ENCODE measurements at places on chromosomes 12 and 14. TPM values are rescaled to one million over a fixed set of nuclear protein-coding genes. Genes with fewer than 3 reads are reported as not detected.

- DNase-seq, result no peak
Measured at GRCh38 chr12:84632556-84632955, 280.0 kb downstream of the SLC6A15 start.

DNA sequence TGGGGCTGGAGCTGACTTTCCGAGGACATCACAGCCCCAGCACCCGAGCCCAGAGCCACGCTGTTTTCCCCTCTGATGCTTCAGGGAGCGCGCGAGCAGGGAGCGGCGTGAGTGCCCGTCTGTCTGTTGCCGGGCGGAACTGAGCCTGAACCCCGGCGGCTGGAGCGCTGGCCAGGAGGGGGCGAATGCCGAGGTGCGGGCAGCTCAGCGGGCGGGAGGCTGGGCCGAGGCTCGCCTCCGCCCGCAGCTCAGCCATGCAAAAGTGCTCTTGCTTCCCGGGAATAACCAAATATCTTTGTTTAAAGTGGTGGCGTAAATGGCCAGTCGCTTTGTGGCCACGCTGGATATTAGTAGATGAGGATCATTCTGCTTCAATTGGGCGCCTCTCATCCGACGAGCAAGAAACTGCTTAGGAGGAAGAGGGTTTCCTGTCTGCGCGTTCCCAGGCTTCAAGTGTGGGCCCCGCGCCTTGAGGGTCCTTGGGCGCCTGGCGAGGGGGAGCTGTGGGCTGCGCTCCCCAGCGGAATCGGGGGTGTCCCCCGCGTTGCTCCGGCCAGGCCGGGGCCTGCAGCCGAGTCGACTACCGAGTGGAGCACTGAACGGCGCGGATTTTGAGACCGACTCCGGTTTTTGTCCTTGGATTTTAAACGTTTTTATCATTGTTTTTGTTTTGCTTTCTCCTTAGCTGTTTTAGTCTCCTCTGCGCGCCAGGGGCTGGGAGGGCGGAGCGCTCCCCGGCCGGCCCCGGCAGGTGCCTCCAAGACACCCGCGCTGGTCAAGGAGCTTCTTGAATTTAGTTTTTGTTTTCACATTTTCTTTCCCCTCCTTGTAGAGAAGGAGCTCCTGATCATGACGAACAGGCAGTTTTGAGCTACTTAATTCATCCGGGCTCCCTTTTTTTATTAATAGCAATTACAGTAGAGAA lies 831 bp upstream of the NKX2-1 start:
- no peak for DNase-seq

DNA sequence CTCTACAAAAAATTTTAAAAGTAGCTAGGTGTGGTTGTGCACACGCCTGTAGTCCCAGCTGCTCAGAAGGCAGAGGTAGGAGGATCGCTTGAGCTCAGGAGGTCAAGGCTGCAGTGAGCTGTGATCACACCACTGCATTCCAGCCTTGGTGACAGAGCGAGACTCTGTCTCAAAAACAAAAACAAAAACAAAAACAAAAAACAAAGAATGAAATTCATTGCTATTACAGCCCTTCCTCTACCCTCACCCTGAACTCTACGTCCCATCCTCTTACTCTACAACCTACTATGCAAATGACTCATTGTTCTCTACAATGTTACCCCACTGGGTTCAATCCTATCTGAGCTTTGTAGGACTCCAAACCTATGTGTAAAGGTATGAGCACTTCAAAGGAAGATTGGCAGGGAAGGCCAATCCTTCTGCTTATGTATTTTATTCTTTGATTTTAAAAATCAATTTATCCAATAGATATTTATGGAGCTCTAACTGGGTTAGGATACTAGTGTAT lies 39.3 kb downstream of the NINJ2 start:
- DNase-seq, result no peak

DNA sequence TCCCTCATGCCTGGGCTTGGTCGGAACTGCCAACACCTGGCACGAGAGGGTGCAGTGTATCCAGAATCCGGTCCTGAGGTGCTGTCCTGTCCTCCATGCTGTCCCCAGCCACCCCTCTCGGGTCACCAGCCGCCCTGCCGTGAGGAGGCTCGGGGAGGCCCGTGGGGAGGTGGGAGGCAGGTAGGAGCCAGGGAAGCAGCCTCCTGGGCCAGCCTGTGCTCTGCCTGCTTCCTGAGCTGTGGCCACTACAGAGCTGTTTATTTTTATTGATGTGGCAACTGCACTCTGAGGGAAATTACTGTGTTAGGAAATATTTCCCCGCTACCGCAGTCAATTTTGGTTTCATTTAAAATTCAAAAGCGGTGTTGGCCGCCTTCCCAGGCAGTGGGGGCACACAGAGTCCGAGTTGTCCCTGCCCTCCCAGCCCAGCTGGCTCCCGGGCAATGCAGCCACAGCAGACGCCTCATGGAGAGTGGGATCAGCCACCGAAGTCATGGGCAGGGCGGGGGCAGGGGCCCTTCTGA lies 18.3 kb downstream of the NOC4L start:
- no peak for DNase-seq

DNA sequence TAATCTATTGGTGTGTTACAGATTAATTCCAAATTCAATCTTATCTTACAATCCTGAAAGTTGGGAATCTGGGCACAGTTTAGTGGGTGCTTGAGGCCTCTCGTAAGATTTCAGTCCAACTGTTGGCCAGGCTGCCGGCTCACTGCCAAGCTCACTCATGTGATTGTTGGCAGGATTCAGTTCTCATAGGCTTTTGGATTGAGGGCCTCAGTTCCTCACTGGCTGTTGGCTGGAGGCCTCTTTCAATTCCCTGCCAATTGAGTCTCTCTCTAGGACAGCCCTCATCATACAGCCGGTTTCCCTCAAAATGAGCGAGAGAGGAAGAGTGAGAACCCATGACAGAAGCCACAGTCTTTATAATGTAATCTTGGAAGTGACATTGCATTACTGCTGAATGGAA lies 123.5 kb upstream of the FBXO33 start:
- DNase-seq, result no peak

- no peak for DNase-seq
Measured at GRCh38 chr12:64077922-64078321, 144.2 kb downstream of the KICS2 start.

GRCh38 chr14:77761205-77761931 lies 412 bp upstream of the SNW1 start:
- DNase-seq, result no peak

- DNase-seq, result no peak
Measured at GRCh38 chr12:94308612-94309011, 151.1 kb downstream of the CEP83 start.

Gene ADAMTS20
- total RNA-seq, result not detected

Gene SYNDIG1L
- not detected for total RNA-seq

Gene P2RX2
- total RNA-seq, result not detected

All from B cell (primary cell).